Naive thymus-derived CD4-positive, alpha-beta T cell (primary cell): ENCODE measurements at places on chromosomes 2 and 18. TPM values are rescaled to one million over a fixed set of nuclear protein-coding genes. Genes with fewer than 3 reads are reported as not detected.

VAMP8 gene
- 130 and 137 TPM in 2 replicates for total RNA-seq

SLC19A3 gene
- not detected for total RNA-seq

AQP12B gene
- not detected for total RNA-seq

CFAP221 gene
- total RNA-seq, result not detected in 2 replicates

SPDYA gene
- total RNA-seq, result 9.8 TPM
